ENCODE measurements at places on chromosomes 11 and 22.

DNA sequence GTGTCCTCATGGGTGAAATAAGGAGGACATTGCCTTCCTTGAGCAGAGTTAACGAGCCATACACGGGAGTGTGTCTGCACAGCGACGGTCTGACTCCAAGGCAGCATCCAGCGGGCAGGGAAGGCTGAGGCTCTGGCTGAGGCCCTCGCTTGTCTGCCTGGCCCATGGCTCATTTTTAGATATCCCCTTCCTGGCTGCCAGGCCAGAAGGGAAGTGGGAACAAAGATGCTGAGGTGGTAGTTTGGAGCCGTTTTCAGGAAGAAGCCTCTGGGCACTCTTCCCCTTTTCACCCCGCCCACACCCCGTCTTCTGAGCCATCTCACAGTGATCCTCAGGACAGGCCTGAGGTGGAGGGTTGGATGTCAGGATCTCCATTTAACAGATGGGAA, 3.0 kb upstream of the SLCO2B1 start:
- DNase-seq, result no peak

- DNase-seq, result no peak
Measured at GRCh38 chr22:39365492-39365780, 15.6 kb downstream of the SYNGR1 start.

GRCh38 chr11:88434333-88434976, 96.9 kb upstream of the CTSC start:
- DNase-seq, result no peak

GRCh38 chr22:28075358-28075981, 156.4 kb upstream of the PITPNB start:
- no peak for DNase-seq

DNA sequence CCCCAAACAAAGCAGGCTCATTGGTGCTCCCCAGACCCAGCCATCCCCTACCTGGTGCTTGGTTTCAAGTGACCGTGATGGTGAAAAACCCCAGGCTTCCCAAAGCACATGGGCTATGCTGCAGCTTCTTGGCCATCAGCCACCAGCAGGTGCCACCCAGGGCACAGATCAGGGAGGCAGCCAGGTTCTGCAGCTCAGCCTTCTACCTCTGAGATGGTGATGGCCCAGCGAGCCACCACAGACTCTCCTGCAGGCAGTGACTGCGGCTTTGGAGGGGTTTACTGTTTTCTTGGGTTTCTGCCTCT, 70.0 kb upstream of the ALX4 start:
- DNase-seq, result no peak

GRCh38 chr11:128862406-128862805, 4.7 kb downstream of the KCNJ1 start:
- no peak for DNase-seq

DNA sequence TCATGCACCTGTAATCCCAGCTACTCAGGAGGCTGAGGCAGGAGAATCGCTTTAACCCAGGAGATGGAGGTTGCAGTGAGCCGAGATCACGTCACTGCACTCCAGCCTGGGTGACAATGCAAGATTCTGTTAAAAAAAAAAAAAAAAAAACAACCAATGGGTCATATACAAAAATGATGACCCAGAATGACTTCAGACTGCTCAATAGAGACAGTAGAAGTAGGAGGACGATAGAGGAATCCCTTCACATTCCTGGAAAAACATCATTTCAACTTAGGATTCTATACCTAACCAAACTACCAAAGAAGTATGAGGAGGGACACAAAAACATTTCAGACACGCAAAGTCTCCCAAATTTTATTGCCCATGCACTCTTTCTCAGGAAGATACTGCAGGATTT, 14.1 kb upstream of the CBX7 start:
- no peak for DNase-seq

GRCh38 chr11:77819921-77820564, 479 bp downstream of the RSF1 start:
- peak; percentile 72 for DNase-seq

DNA sequence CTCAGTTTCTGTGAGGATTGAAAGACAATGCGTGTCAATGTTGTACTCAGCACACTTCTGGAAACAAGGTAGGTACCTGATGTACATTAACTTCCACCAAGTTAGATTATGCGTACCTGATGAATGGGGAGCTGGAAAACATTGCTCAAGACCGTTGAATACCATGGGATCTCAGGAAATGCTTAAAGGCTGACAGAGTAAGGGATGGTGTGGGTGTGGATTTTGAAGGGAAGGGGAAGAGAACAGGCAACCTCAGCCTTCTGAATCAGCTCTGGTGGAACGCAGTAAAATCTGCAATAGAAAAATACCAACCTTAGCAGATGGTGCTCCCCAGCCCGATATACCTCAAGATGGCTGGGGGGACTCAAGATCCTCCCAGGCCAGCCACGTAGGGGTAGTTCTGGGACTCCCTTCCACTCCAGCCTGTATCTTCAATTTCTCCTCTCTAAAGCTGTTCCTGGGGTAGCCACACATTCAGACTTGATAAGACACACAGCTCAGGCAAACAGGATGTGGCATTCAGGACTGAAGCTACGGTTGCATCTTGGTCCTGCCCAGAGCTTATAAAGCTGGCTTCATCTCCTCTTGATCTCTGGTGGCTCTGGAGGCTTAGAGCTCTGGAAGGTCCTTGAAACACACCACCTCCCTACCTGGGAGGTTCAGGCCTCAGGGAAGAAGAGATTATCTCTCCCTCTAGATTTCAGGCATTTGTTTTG, 111.8 kb downstream of the CTNND1 start:
- DNase-seq, result no peak

- peak; percentile 65 for DNase-seq
Measured at GRCh38 chr22:46086577-46087335, 63.6 kb upstream of the PPARA start.

- DNase-seq, result no peak
Measured at GRCh38 chr22:20983081-20983771, 1.1 kb downstream of the LZTR1 start.

DNA sequence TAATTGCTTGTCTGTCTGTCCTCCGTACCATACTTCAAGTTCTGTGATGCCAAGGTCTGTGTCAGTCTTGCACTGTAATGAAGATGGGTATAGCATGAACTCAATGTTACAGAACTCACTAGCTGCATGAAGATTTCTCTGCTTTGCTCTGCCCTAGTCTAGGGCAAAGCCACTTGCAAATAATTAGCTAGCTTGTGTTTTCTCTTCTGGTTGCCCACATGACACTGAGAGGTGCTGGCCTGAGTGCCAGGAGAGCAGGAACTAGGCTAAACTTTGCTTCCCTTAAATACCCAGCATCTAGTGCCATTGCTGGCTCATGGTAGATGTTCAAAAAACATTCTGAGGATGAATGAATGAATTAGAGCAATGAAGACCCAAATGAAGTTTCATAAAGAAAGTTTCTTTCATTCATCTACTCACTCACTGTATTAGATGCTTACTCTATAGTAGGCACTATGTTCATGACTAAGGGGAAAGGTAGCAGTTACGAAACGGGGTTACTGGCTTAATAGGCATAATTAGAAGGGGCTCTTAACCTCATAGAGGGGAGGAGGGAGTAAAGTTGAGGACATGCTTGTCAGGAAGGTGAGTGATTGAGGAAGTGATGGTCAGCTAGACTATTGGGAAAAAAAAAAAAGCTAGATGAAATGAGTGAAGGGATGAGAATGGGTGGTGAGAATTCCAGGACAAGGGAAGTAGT, 4.4 kb upstream of the ENDOD1 start:
- no peak for DNase-seq

DNA sequence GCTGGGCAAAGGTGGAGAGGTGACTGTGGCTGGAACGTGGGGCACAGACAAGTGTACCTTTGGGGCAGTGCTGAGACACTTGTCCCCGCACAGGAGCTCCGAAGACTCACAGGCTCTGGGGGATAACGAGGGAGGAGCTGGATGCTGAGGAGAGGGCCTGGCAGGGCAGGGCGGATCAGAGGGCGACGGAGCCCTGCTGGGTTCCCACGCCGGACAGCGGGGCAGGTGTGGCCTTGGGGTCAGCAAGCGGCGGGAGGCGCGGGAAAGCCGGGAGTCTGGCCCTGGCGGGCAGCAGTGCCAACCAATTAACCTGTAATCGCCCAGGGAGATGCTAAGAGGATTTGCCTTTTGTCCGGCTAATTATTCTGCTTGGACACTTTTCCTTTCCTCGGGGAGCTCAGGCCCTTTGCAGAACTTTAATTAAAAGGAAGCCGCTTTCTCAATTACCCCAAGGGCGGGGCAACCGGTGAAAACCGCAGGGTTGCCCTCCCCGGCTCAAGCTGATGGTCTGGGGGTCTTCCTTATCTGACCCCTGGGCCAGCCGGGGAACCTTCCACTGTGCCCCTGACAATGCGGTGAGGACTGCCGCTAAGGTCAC, 71.5 kb downstream of the WNT7B start:
- no peak for DNase-seq

Measured in ovary (tissue), 10 donors.